Inflammatory macrophage treated with lipopolysaccharide for 1 hour (primary cell): ENCODE measurements at places on chromosomes 16 and 17.

DNA sequence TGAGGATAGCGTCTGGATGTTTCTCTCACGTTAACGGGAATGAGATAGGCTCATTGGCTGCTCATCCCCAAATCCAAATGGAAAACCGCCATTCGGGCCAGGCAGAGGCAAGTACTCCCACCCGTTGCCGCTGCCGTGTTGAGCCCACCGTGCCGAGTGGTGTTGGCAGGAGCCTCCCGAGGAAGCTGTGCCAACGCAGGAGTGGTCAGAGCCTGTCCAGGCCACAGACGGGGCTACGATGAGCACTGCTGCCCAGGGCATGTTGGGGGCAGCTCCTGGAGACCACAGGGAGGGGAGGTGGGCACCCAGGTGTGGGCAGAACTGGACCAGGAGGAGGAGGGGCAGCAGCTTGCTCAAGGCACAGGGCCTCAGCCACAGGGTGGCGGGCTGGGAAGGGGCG, 72.0 kb downstream of the KLHDC4 start:
- no peak for DNase-seq

- no peak for DNase-seq
These were observed 177.4 kb upstream of the CDH5 start for GRCh38 chr16:66188917-66189725.

DNA sequence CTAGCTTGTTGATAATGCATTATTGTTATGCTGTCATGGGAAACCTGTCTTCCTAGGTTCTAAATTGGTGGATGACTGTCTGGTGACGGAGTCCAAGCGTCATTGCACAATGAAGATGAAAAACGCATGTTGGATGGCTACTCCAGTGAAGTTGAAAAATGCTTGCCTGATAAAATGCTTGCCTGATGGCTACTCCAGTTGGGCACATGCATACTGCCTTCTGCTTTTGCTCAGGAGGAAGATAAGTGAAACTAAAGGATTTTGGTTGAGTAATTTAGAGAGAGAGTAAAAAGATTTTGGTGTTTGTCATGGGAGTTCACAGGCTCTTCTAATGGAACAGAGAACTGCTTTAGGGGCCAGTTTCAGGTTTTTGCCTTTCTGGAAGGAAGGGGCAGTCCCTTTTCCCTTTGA, 118.6 kb downstream of the PRKCA start:
- DNase-seq = peak; percentile 77

GRCh38 chr16:8955828-8956227, 7.9 kb downstream of the USP7 start:
- no peak for DNase-seq

- DNase-seq = no peak
These were observed 40.1 kb upstream of the SLC38A10 start for GRCh38 chr17:81334987-81335772.

GRCh38 chr16:50509521-50510341, 38.5 kb upstream of the NKD1 start:
- peak; percentile 38 for DNase-seq
